NCI-H1694 treated with DMSO at 0.1 percent for 48 hours (cell line): ENCODE measurements at places on chromosomes 16 and 17.

GRCh38 chr16:595942-596735 lies 6.3 kb downstream of the RAB40C start:
- DNase-seq = no peak

- no peak for DNase-seq
Observed at GRCh38 chr17:57946798-57947358, 8.3 kb downstream of the CUEDC1 start.

- DNase-seq = no peak
Observed at GRCh38 chr17:70420861-70421445, 251.6 kb downstream of the KCNJ2 start.

DNA sequence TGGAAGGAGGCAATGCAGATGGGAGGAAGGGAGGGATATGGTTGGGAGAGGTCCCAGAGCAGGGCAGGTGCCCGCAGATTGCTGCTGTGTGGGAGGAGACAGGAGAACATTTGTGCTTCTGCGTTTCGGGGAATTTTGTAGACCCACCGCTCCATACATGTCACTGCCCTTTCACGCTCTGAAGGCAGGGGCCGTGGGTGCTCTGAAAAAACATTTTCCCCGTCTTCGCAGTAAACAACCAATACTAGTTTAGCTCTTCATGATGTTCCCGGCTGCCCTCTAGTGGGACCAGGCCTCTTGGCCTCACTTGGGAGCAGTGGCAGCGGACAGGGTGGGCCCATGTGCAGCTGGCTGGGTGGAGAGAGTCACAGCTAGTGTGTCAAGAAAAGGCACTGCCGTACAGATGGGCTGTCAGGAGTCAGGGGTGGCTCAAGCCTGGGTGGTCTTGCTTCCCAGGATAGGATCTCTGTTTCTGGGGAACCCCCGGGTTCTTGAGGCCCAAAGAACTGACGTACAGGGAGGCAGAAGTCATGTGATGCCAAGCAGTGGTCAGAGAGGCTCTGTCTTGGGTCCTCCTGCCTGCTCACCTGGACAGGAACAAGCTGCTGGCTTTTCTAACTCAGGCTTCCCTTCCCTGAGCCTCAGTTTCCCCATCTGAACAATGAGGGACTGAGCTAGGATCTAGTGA lies 46.5 kb upstream of the CPNE2 start:
- no peak for DNase-seq

DNA sequence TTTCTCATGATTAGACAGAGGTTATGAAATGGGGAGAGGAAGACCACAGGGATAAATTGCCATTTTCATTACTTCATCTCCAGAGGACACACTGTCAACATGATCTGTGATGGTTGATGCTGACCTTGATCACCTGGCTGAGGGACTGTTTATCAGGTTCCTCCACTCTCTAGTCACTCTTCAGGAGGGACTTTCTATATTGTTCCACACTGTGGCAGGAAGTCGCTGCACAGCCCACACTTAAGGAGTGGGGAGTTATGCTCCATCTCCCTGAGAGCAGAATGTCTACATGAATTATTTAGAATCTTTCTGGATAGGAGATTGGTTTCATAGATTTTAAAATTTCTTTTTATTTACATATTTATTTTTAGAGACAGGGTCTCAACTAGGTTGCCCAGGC lies 46.7 kb downstream of the CYB5B start:
- no peak for DNase-seq

DNA sequence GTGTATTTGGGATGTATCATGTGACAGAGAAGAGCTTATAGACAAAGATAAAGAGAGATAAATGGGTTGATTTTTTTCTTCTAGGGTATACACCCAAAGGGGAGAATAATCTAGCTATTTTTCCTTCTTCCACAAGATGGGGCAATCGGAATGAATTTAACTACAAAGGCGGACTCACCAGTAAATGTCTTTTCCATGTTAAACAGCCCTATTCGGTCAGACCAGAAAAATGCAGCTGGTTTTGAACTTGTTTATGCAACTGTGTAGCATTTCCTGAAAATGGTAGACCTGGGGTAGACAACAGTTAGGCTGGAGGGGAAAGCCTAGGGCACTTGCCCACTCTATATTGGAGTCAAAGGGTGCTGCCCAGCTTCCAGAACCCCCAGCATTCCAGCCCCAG lies 477.1 kb downstream of the TOX3 start:
- DNase-seq = peak; percentile 56

DNA sequence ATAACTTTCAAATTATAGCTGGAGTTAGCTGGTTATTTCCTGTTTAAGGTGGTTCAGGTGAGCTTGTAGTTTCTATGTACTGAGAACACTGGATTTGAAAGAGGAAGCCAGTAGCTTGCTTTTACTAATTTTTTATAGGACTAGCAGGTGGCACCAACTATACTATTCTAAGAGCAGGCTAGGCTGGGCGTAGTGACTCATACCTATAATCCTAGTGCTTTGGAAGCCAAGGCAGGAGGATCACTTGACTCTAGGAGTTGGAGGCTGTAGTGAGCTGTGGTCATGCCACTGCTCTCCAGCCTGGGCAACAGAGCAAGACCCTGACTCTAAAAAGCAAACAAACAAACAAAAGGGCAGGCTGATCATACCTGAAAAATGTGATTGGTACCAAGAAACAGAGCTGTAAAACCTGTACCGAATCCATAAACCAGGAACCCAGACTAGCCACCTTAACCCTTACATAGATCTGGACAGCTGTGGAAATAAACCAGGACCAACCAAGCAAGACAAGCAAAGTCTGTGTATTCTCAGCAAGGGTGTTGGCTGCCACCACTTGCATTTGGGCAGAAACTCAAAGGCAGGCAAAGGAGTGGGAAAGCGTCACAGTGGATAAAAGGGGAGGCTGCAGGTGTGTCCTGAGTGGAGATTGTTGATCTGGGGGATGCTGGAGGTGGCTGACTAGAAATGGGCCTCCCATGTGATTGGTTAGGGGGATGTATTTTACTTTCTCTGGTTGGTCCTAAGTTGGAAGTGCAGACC lies 36.3 kb downstream of the SLC47A1 start:
- DNase-seq = no peak

DNA sequence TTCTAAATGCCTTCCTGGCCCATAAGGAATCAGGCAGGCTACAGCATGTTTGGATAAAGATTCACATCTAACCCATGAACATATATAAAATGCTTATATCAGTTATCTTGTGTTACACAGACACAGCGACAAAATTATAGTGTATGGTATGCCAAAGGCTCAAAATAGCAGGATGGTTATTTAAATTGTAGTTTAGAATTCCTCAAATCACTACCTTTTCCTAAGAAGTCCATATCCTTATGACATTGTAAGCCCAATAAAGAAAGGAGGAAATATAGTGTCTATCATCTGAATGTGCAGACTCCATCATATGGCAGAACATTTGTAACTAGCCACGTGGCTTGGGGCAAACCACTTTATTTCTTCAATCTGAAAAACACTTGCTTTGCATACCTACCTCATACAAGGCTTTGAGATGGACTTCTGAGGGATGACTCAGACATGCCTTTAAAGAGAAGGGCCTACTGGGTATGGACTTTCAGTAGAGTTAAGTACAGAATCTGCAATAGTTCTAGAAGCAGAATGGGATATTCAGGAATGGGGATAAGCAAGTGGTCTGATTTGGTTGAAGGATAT lies 12.1 kb upstream of the DHX8 start:
- DNase-seq = no peak

- no peak for DNase-seq
Observed at GRCh38 chr17:80034791-80035686, 633 bp downstream of the TBC1D16 start.

DNA sequence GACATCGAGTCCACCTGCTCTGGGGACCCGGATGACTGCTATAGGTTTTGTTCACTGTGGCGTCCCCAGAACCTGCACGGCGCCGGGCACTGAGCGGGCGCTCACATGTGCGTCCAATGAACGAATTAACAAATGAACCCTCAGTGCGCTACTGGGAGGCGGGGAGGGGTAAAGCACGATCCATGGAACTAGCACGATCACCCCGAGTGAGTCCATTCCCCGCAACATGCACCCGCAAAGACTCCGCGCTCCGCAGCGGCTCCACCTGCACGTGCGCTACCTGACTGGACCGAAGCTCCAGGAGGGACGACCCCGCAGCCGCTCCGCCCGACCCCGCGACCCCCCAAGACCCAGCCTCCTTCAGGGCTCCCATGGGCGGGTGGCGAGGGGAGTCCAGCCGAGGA lies 491 bp downstream of the TRAP1 start:
- DNase-seq = no peak

- DNase-seq = no peak
Observed at GRCh38 chr16:71344315-71344905, 14.1 kb upstream of the CALB2 start.

- no peak for DNase-seq
Observed at GRCh38 chr17:35313875-35314409, 59.5 kb downstream of the SLFN11 start.

GRCh38 chr16:11356573-11357331 lies 11.5 kb downstream of the RMI2 start:
- peak; percentile 26 for DNase-seq

GRCh38 chr16:1673424-1674151 lies 4.5 kb upstream of the JPT2 start:
- no peak for DNase-seq

DNA sequence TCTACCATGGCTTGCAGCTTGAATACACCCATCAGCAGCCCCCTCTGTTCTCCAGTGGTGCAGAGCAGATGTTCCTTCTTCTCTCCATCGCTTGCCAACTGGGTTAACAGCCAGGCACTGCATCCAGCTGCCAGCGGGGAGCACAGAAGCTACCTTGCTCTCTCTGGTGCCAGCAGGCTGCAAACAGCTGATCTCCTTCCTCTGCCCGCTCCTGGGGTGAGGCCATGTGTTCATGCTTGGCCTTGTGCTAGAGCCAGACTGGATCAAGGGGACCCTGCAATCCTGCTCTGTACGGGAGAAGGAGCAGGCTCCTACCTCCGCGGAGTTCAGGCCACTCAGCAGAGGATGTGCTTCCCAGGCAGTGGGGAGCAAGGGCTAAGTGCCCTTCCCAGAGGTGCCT lies 24.1 kb upstream of the ENGASE start:
- peak; percentile 84 for DNase-seq

DNA sequence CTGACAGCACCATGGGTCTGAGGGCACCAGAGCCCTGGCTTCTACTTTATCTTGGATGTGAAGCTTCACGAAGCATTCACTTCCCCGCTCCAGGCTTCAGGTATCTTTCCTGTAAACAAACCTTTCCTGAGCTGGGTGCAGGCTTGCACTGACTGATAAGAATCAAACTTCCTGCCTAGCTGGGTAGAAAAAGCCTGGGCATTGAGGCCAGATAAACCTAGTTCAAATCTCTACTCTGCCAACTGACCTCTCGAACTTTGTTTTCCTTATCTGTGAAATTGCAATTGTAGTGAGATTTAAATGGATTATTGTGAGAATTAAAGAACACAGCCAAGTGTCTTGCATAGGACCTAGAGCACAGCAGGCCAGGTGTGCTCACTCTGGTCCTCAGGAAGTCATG lies 2.9 kb upstream of the TMEM208 start:
- no peak for DNase-seq

GRCh38 chr16:17105239-17105797 lies 365.4 kb downstream of the XYLT1 start:
- no peak for DNase-seq

GRCh38 chr17:72656130-72656763 lies 436.2 kb downstream of the SLC39A11 start:
- DNase-seq = no peak

DNA sequence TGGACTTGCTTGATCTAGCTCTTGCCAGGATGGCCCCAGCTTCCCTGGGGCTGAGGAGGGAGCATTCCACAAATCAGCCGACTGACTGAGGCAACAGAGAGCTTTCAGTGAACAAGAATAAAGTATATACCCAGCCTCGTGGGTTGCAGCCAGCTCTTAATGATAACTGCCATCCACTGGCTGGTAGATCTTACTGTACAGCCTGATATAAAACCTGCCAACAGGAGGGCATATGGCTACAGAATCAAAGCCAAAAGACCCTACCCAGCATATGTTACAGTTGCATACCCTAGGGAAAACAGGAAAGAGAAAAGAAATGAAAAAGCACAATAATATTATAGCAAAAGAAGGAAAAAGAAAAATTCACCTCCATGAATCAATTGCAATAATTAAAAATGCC lies 775.9 kb upstream of the KIF2B start:
- DNase-seq = peak; percentile 5

- DNase-seq = no peak
Observed at GRCh38 chr17:63838631-63839171, 3.8 kb downstream of the SMARCD2 start.

GRCh38 chr16:10850478-10850850 lies 26.5 kb upstream of the CIITA start:
- no peak for DNase-seq

DNA sequence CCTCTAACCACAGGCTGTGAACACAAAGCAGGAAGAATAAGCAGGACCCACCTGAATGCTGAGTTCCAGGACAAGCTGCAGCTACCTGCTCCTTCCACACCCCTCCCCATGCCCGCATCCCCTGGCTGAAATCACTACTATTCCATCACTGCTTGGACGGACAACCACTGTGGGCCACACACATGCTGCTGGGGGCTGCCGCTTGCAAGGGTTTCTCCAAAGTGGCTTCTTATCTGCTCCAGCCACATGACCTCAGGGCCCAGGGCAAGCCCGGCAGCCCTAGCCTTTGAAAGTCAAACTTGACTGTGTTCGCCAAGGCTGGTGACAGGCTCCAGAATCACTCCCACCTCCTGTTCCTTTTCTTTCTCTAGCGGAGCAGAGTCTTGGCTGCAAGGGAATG lies 18.4 kb downstream of the FA2H start:
- no peak for DNase-seq

- DNase-seq = no peak
Observed at GRCh38 chr17:42783062-42783790, 2.8 kb downstream of the WNK4 start.

- DNase-seq = peak; percentile 84
Observed at GRCh38 chr17:42720996-42721583, 23.8 kb downstream of the EZH1 start.

- no peak for DNase-seq
Observed at GRCh38 chr17:41581366-41582060, 5.2 kb downstream of the KRT14 start.

GRCh38 chr16:22813223-22813947 lies 577 bp upstream of the HS3ST2 start:
- no peak for DNase-seq

DNA sequence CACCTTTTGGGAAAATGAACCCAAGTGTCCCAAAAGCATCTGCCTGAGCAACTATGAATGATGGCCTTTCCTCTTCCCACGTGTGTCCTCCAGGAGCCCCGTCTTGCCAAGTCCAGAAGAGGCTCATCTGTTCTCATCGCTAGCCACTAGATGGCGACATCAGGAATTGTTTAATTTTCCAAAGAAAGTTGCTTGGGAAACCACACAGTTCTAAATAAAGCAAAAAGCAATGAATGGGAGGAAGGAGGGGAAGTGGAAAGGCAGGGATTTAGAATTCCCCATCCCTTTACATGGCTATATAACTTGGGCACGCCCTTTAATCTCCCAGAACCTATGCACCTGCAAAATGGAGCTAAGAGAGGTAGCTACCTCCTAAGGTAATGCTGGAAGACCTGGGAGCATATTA lies 9.0 kb upstream of the CDH5 start:
- DNase-seq = peak; percentile 65

GRCh38 chr17:48150597-48151001 lies 43.0 kb downstream of the SNX11 start:
- no peak for DNase-seq

GRCh38 chr17:46212634-46213435 lies 19.6 kb upstream of the KANSL1 start:
- peak; percentile 90 for DNase-seq

- no peak for DNase-seq
Observed at GRCh38 chr17:72642720-72643119, 449.8 kb downstream of the SLC39A11 start.
